Heart right ventricle (tissue), 16 donors: ENCODE measurements at places on chromosomes 2 and 18. TPM values are rescaled to one million over a fixed set of nuclear protein-coding genes. Genes with fewer than 3 reads are reported as not detected.

- no peak for DNase-seq
Measured at GRCh38 chr2:16072638-16073290, 132.4 kb downstream of the MYCN start.

DNA sequence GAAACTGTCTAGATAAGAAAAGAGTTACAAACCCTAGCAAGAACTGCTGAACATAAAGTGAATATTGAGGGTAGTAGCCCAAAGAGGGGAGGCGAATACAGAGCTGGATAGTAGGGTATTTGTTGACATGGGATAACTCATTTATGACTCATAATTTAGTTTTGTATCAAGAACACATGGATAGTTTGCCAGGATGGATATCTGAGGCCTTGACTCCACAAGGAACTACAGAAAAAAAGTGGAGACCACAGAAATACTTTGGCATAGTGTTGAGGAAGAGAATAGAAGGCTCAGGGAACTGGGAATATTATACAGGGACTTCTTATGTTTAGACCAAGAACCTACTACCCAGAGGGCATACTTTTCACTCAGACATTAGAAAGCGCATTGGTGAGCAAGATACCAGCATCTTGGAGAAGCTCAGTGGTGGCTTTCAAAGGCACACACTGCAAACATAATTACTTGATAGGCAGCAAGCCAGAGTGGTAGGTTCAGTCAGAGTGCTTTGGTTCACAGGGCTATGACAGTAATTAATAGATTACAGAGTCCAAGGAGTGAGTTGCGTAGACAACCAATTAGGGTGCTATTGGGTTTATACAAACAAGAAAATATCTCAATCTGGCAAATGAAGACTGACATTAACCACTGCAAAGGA lies 51.9 kb upstream of the ZBTB7C start:
- DNase-seq, result no peak

DNA sequence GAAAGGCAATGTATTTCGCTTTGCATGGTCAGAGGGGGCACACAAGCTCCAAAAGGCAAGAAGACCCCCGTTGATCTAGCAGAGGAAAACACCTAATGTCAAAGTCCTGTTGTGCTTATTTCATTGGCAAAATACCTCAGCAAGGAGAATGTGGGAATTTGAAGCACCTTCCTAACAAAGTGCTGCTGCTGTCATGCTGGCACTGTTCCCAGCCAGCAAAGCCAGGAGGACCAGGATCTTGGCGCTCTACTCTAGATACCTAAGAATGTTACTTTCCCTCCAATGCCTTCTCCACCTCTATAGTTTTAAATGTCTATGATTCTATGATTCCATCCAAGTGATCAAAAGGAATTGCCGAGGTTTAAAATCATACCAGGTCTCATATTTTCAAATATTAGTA lies 867.9 kb upstream of the POU3F3 start:
- DNase-seq, result no peak

DNA sequence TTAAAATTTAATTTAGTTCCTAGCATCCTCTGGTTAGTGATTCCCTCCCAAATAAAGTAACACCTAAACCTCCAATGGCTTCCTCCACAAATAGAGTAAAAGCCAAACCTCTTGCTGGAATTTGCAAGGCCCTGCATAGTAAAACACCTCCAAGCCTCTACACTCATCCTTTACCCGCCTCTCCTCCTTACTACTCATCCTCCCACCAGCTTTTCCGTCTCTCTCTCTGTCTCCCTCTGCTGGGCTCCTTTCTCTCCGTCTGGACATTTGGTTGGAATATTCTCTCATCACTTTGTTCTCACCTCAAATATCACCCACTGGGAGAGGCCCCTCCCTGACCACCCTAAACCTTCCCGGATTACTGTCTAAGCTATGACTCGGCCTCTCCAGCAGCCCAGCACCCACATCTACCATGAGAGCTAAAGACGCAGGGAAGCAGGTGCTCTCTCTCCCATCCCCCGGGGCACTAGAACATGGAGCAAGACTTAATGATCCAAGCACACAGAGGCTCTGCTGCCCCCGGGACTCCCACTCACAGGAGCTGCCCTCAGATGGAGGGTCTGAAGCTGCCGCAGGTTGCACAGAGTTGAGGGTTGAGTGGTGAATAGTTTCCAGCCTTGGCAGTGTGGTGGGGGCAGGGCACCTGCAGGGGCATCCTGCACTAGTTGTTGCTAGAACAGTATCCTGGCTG lies 167.2 kb downstream of the FBXO15 start:
- DNase-seq, result no peak

GRCh38 chr2:62264186-62264585 lies 68.3 kb downstream of the B3GNT2 start:
- no peak for DNase-seq

WDR12 gene
- polyA plus RNA-seq, result 28.2 TPM

GRCh38 chr2:51085420-51086068 lies 53.6 kb upstream of the NRXN1 start:
- no peak for DNase-seq

- DNase-seq, result no peak
Measured at GRCh38 chr2:43184339-43184895, 42.0 kb downstream of the ZFP36L2 start.

DNA sequence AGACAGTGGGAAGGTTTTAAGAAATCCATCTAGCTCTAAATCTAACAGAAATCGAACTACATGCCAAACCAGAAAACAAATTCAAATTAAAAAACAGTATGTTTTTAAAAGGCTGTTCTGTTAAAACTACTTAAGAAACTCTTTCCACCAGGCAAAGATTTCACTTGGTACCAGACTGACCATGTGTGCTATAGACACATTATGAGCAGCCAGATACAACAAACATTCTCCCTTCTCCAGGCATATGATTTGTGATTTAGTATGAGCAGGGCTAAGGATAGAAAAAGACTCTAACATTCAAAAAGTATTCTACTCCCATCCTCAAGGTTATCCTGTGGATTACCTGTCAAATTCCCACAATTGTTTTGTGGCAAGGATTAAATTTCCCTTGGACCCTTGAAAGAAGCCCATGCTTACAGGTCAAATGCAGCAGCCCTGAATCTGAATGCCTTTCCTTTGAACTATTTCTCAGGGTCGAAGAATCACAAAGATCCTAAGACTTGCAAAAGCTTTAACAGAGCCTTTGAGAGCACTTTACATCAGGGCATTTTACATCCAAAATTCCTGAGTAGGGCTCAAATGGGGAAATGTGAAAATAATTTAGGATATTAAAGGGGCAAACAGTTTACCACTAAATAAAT lies 42.5 kb upstream of the TTC32 start:
- no peak for DNase-seq

DNA sequence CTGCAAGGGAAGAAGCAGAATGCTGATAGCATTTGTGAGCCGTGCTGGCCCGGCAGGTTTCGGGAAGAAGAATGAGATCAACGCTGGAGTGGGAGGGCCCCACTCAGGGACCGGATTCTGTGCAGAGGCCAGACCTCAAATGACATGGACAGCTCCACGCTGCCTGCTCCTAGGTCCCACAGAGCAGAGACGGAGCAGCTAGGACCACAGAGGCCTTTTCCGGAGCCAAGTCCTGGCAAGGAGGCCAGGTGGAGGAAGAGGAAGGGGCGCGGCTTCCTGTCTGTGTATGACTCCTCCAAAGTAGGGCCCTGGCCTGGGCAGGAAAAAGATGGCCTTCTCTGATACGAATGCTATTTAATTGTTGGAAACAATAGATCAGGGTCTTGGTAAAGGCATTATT lies 139.9 kb downstream of the LRRC30 start:
- DNase-seq, result peak; percentile 89

FAP gene
- polyA plus RNA-seq, result 0.77 TPM

GRCh38 chr2:206799083-206799482 lies 33.7 kb downstream of the FASTKD2 start:
- no peak for DNase-seq

GRCh38 chr2:67633212-67633856 lies 236.2 kb downstream of the ETAA1 start:
- DNase-seq, result no peak

DNA sequence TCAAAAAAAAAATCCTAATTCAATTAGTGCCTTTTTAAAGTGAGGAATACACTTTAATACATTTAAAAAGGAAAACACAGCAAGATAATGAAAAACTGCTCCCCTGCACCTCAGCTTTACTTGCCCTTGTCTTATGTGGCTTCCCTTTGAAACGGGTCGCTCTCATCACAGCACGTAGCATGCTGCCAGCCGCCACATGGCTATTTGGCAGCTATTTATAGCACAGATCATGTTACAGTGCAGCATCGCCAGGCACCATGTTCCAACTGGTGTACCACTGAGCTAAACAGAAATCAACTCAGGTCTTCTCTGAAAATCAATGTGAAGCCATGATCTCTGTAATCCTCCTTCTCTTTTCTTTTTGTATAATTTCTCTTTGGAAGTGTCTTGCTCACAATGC lies 65.1 kb downstream of the TMEM182 start:
- peak; percentile 44 for DNase-seq

TFCP2L1 gene
- polyA plus RNA-seq, result 0.15 TPM

STEAP3 gene
- 5.8 TPM for polyA plus RNA-seq

TUBA4B gene
- not detected for polyA plus RNA-seq

CYRIA gene
- polyA plus RNA-seq, result 1.2 TPM

DNA sequence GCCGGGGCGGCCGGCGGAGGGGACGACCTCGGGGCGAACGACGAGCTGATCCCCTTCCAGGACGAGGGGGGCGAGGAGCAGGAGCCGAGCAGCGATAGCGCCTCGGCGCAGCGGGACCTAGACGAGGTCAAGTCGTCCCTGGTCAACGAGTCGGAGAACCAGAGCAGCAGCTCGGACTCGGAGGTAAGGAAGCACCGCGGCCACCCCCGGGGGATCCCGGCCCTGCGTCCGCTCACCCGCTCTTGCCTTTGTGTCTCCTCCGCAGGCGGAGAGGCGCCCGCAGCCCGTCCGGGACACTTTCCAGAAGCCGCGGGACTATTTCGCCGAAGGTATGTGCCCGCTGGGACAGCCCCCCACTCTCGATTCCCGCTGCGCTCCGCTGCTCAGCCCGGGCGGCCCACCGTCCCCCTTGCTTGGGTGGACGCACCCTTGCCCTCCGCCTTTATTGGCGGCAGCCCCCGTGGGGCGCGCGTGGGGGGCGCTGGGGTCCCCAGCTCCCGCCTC lies 611 bp downstream of the TCF7L1 start:
- DNase-seq, result peak; percentile 27

GRCh38 chr2:16657671-16658070 lies 8.0 kb downstream of the CYRIA start:
- DNase-seq, result no peak

DNA sequence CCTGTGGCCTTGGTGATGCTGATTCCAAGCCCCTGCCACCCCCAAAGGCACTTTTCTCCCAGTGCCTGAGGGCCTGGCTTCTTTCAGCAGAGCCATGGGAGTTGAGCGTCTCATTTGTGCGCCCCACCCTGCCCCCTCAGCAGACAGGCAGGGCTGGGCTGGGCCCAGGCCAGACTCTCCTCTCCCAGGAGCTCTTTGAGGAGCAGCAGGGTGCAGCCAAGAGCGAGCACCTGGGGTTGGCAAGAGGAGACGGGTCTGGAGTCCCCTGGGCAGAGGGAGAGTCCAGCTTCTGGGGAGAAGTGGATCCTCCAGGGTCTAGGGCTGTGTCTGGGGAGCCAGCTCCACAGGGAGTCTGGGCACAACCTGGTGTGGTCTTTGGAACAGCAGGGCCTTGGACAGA lies 21.2 kb downstream of the NPPC start:
- DNase-seq, result no peak

DYNAP gene
- polyA plus RNA-seq, result not detected

- no peak for DNase-seq
Measured at GRCh38 chr2:132544006-132544630, 125.9 kb downstream of the LYPD1 start.

ATOH8 gene
- 45.9 TPM for polyA plus RNA-seq

- DNase-seq, result no peak
Measured at GRCh38 chr18:69908838-69909237, 38.8 kb downstream of the CD226 start.

MAB21L4 gene
- 0.06 TPM for polyA plus RNA-seq

DNA sequence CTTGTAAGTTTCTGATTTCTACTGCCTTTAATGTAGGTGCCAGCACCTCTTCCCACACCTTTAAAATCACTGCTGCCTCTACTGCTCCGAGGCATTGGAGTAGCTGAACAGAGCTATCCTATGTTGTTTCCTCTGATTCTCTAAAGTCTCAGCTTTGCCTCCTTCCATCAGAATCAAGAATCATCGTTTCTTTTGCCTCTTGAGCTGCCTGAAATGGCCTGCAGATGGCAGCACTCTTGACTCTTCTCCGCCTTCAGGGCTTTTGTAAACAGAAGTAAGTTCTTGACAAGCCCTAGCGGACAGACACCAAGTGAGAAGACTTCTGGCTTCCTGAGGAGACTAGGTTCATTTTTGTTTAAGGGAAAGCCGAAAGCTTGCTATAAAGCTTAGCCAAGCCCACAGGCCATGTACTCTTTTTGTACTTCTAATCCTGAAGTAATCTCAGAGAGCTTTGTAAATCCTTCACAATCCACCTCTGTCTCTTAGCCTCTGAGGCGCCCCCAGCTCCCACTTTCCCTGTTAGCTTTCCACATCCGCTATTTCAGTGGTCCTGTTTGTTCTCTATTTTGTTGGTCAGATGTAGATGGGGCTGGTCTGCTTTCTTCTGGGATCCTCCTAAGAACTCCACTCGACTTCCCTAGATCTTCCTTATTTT lies 48.4 kb downstream of the GTF3C3 start:
- DNase-seq, result peak; percentile 39

DNA sequence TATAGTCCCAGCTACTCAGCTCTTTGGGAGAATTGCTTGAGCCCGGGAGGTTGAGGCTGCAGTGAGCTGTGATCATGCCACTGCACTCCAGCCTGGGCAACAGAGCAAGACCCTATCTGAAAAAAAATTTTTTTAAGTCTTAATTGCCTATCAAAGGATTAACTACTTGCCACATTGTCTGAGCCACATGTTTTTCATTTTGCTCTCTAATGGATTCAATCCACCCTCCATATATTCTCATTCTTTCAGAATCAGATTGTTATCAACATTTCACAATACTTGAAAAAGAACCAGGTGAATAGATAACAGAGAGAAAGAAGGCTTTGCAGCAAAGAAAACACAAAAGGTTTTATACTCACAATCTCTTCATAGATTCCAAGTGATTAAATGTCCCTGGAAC lies 61.0 kb downstream of the PXDN start:
- no peak for DNase-seq

DNA sequence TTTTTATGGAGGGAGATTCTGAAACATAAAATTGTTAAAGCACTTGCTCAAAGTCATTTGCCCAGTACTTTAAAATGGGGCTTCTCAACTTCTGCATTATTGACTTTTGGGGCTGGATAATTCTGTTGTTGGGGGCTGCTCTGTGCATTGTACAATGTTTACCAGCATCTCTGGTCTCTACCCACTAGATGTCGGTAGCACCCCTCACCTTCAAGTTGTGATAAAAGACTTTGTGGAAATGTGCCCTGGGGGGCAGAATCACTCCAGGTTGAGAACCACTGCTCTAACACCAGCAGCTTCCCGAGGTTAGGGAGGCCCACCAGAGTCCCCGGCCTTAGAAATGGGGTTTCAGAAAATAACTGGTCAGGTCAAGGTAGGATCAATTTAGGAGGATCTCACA lies 26.8 kb upstream of the CUL3 start:
- DNase-seq, result no peak
